Left lung (tissue), 14 donors: ENCODE measurements at places on chromosomes 1 and 21. TPM values are rescaled to one million over a fixed set of nuclear protein-coding genes. Genes with fewer than 3 reads are reported as not detected.
A peak's percentile ranks its signal among the peaks of the same experiment; 100 is the strongest.

- DNase-seq, result no peak
Measured at GRCh38 chr1:77938651-77939050, 40.2 kb downstream of the FUBP1 start.

The PROX1 gene
- polyA plus RNA-seq, result 8.7 TPM

GRCh38 chr1:32953495-32953894, 11.1 kb downstream of the RNF19B start:
- no peak for DNase-seq

DNA sequence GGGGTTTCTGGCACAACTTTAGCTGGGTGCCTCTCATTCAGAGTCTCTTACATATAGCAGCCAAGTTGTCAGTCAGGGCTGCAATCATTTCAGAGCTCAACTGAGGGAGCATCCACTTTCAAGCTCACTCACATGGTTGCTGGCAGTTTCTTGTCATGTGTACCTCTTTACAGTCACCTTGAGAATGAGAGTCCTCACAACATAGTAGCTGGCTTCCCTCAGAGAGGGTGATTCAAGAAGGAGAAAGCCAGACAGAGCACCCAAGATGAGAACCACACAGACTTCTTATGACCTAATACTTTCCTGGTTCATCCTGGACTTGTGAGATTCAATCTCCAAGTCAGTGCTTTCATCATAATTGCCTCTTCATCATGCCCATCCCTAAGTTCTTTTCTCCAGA, 57.2 kb downstream of the DPT start:
- no peak for DNase-seq

GRCh38 chr1:94623560-94624148, 82.1 kb upstream of the F3 start:
- no peak for DNase-seq

DNA sequence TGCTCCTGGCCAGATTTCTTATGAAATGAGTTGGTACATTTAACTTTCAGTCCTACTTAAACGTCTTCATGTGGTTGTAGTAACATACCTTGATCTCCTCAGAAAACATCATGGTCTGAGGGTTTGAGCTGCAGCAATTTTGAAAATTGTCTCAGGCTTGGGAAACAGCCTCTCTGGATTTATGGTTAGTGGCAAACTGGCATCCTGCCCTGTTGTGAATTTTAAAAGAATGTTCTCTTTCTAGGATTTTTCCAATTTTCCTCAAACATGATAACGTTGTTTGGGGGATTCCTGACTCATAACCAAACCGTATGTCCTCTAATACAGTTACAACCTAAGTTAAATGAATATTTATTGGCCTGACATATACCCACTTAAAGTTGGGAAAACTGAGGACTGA, 624.4 kb downstream of the LMO4 start:
- no peak for DNase-seq

The FAM72A gene
- polyA plus RNA-seq, result 5.2 TPM

GRCh38 chr1:77926561-77927357, 38.3 kb downstream of the NEXN start:
- DNase-seq, result no peak

DNA sequence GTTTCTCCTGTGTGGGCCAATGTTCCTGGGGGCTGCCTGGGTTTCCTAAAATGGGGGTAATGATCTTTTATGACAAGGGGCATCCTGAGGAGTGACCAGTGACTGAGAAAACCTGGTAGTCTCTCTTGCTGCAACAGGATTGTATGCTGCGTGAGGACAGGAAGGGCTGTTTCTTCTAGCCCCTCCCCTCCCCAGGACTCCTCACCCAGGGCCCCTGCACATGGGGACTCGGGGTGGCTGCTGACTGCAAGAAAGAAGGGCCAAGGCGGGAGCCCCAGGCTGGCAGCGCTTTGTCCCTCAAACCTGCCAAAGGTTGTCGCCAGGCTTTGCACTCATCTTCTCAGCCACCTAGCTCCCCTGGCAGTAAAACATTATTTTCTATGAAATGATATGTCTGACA, 442.4 kb downstream of the CAMTA1 start:
- DNase-seq, result no peak

GRCh38 chr1:218499911-218500310, 154.8 kb downstream of the TGFB2 start:
- DNase-seq, result no peak

DNA sequence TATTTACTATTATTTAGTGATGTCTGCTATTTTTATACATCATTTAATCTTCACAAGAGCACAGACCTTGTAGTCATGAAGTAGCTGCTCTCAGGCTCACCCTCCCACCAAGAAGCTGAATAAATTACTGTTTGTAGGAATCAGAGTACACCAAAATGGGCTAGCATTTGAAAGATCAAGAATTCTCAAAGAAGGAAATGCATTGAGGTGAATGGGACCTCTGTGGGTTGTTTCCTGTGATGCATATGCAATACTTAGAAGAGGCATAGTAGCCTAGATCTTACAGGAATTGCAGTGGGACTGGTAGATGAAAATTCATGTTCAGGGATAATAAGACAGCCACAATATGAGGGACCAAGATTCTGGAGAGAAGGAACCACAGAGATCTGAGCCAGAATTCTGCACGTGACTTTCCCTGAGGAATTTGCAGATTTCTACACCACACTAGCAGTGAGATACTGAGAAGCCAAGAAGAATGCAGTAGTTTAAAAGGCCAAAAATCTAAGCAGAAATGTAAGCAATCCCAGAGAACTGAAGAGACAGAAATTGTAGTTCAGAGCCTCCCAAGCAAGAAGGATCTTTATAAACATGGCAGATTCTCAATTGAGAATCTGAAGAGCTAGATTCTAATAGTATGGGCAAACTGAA, 307.0 kb downstream of the ST6GALNAC3 start:
- peak; percentile 21 for DNase-seq

GRCh38 chr1:229037806-229038405, 233.0 kb upstream of the RAB4A start:
- DNase-seq, result no peak

GRCh38 chr1:66397192-66397591, 136.8 kb upstream of the SGIP1 start:
- no peak for DNase-seq

DNA sequence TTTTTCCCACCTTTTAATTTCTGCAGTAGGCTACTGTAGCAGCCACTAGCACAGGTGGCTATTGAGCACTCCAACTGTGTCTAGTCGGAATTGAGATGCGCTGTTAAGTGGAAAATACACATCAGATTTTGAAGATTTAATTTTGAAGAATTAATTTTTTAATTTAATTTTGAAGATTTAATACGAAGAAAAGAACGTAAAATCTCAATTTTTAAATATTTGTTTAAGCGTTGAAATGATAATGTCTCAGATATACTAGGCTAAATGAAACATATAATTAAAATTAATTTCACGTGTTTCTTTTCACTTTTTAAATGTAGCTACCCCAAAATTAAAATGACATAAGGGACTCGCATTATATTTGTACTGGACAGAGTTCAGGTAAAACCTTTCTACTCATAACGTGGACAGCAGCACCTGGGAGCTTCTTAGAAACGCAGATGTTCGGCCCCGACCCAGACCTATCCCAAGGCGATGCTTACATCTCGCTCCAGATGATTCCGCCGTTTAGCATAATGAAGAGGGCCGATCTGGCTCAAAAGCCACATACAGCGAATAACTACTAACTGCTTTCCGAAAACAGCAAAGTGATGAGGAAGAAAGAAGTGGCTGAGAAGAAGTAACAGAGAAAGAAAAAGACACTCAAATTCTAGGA, 717 bp downstream of the CRYZL1 start:
- no peak for DNase-seq

The CLCA1 gene
- polyA plus RNA-seq, result not detected

DNA sequence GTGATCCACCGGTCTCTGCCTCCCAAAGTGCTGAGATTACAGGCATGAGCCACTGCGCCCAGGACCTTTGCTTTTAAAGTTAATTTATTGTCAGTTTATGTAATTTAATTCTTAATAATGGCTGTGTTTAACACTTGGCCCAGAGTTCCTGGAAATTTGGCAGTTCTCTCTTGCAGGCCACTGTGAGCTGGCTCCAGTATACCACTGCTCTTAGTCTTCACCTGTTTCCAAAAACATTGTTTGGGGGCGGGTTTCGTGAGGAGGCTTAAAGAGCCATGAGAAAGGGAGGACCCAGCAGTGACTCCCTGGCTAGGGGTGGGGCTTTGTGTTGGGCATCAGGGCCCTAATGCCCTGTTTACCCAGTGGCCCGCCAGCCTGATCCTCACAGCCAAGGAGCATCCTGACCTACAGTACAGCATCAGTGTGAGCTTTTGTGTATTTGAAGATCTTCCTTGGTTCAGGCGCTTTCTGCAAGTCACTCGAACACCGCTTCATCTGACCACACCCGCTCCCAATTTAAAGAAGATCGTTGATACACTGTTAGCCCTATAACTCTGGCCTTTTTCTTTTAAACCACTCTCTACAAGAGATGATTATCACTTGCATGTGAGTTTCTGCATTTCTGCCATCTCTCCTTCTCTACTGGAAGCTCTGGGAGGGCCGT, 12.0 kb upstream of the BGLAP start:
- no peak for DNase-seq

- DNase-seq, result no peak
Measured at GRCh38 chr1:154276797-154277196, 4.4 kb downstream of the HAX1 start.

DNA sequence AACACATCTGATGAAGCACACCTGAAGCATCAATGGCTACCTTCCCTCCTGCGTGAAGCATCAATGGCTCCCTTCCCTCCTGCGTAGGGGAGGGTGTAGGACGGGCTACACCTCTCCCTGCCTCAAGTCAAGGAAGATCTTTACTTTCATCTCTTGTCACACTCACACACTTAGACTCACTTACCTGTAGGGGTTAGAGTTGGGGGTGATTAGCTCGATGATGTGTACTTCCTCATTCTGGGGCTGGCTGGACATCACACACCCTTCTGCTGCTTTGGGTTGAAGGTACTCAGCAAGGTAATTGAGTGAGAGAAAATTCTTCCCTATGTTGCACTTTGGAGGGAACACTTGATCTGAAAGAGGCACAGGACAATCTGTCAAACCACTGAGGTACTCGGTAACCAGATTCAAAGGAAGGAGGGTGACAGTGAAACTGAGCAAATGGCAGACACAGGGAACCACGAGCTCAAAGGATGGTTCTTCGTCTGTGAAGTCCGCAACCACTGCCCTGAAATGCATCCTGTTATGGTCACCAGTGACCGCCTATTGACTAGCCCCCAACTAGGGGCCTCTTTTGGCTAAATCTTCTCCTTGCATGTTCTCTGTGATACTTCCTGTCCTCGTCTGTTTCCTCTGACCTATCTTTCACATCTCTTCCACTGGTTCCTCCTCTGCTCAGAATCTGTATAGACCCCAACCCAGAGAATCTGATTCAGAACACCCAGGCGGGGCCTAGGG, 156.2 kb downstream of the TGFBR3 start:
- DNase-seq, result no peak

The MARK1 gene
- polyA plus RNA-seq, result 8.5 TPM

The RYR2 gene
- polyA plus RNA-seq, result 7.5 TPM

DNA sequence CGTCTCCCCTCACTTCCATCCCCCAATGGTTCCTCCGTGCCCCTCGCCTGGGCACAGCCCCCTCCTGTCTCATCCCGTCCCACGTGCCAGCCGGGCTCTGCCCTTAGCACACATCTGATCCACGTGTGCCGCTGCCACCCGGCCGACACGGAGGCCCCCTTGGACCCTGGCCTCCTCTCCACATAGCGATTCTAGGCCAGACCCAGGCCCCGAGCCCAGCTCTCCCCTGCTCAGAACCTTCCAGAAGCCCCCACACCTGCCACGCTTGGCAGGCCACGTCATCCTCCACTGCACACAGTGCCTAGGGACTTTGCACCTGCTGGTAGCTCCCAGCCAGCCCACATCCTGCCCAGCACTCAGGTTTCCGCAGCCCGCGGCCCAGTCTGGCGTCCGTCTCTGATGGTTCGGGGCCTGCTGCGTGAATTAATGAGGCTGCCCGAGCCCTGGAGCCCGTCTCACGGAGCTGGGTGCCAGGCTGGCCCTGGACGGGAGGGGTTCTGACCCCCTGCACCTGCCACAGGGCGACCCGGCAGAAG, 20.1 kb downstream of the PLCH2 start:
- DNase-seq, result no peak

DNA sequence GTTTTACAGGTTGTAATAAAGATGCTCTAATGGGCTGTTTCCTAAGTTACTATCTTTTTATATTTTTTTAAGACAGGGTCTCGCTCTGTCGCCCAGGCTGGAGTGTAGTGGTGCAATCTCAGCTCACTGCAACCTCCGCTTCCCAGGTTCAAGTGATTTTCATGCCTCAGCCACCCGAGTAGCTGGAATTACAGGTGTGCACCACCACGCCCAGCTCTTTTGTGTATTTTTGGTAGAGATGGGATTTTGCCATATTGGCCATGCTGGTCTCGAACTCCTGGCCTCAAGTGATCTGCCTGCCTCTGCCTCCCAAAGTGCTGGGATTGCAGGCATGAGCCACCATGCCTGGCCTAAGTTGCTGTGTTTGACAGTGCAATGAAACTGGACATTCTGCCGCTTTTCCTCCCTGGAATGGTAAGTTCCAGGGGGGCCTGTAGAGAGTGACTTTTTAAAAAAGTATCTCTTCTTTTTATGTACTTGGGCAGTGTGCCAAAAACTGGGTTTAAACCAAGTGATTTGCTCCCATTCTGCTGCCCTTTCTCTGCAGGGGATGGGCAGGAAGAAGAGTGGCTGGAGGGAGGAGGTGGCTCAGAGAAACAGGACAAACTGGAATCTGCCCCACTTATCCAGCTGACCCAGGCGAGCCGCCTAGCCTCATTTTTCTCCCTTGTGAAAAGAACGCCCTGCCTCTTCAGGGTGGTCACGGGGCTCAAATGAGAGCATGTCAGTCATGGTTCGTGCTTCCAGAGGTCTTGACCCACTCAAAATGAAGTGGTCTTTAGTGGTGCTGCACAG, 2.3 kb downstream of the SLC37A1 start:
- peak; percentile 83 for DNase-seq

The EFNA1 gene
- 102 TPM for polyA plus RNA-seq

The SLAMF9 gene
- not detected for polyA plus RNA-seq

DNA sequence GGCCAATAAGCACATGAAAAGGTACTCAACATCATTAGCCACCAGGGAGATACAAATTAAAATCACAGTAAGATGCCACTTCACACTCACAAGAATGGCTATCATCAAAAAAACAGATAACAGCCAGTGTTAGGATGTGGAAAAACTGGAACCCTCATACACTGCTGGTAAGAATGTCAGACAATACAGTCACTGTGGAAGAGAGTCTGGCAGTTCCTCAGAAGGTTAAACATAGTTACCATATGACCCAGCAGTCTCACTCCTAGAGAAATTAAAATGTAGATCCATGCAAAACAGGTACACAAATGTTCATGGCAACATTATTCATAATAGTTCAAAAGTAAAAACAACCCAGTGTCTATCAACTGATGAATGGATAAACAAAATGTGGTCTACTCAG, 33.3 kb downstream of the LDLRAD1 start:
- no peak for DNase-seq
